ENCODE measurements at places on chromosomes 5 and 9.

- peak; percentile 77 for DNase-seq
Measured at GRCh38 chr5:123753937-123754891, 242.2 kb downstream of the CSNK1G3 start.

- no peak for DNase-seq
Measured at GRCh38 chr5:177249761-177250537, 53.6 kb downstream of the RAB24 start.

GRCh38 chr5:33489481-33490067 lies 48.8 kb downstream of the TARS1 start:
- no peak for DNase-seq

GRCh38 chr5:110094548-110094947 lies 404.8 kb downstream of the MAN2A1 start:
- no peak for DNase-seq

- no peak for DNase-seq
Measured at GRCh38 chr5:18534119-18534518, 899.9 kb downstream of the TAF11L14 start.

DNA sequence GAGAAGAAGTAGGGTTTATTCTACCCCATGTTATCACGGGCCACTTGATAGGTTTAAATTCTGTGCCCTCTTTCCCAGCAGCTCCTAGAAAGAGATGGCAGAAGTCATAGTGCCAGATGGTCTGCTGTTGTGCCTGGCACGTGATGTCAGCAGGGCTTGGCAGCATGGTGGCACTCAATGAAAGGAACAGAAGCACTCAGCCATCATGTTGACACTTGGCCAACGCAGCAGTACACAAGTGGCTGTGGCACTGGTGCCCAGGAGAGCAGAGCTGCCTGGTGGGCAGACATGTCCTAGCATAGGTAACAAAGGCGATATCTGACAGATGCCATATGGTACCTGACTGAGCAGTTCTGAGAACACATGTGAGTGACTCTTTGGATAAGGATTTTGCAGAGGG lies 796.4 kb upstream of the ACO1 start:
- no peak for DNase-seq

- DNase-seq: no peak
Measured at GRCh38 chr5:176822793-176823481, 12.6 kb downstream of the UNC5A start.

DNA sequence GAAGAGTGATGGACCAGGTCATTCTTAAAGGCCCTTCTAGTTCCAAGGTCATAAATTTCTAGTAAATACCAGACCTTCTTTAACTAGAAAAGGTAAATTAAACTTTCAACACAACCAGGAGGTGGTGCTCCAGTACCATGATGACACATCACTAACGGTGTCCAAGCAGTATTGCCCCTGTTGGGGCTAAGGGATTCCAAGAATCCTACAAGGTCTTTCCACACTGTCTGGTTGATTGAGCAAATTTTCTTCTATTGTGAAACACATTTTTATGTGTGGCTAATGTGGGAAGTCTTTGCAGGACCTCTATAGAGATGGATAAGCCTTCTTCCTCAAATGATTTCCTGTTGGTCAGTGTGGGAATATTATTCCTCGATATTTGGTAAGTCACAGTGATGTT lies 459.6 kb upstream of the PAPPA start:
- DNase-seq: peak; percentile 98

- DNase-seq: peak; percentile 63
Measured at GRCh38 chr5:118551031-118551430, 437.3 kb downstream of the DTWD2 start.

DNA sequence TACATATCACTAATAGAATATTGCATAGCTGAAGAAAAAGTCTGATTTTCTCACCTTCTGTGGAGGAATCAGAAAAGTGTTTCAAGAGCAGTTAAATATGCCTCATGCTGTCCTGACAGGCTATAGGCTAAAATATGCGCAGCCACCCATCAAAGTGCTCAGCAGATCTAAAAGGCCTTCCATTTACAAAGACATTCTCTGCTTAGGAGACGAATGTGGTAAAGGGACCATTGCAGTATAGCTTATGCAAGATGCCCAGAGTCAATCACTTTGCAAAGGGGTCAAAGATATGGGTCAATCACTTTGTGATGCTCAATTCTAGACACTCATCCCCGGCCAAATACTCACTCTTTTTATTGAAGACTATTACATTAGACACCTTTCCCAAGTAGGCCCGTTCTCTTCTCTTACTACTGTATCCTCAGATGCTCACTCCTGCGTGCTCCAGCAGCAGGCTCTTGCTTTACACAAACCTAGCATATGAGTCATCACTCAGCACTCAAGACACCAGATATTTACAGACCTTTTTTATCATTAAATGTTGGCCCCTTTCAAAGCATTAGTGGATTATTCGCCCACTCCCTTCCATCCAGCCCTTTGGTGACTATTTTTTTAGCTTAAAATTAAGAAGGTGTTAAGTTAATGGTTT lies 568.2 kb upstream of the CDH18 start:
- DNase-seq: no peak

DNA sequence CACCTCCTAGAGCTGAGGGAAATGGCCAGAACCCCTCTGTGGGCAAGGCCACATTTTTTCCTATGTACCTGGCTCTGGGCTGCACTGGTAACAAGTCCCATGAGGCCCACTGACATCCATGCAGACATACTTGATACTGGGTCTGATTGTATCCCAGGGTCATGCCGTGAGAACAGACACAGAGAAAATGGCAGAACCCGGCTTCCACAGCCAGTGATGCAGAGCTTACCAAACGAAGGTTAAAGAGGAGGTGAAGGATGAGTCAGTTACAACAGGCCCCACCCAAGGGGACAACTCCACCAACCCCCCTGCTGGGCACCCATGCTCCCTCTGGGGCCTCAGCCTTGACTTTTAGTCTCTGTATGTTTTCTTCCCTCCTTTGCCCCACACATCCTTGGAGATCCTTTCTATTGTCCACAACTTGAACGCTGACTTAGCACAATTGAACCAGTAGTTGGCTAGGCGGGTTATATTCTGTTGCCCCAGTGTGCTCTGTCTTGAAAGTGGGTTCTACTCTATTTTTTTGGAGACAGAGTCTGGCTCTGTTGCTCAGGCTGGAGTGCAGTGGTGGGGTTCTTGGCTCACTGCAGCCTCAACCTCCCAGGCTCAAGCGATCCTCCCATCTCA lies 93.5 kb downstream of the DAP start:
- no peak for DNase-seq

GRCh38 chr9:129140397-129141065 lies 29.3 kb downstream of the PTPA start:
- DNase-seq: peak; percentile 54

DNA sequence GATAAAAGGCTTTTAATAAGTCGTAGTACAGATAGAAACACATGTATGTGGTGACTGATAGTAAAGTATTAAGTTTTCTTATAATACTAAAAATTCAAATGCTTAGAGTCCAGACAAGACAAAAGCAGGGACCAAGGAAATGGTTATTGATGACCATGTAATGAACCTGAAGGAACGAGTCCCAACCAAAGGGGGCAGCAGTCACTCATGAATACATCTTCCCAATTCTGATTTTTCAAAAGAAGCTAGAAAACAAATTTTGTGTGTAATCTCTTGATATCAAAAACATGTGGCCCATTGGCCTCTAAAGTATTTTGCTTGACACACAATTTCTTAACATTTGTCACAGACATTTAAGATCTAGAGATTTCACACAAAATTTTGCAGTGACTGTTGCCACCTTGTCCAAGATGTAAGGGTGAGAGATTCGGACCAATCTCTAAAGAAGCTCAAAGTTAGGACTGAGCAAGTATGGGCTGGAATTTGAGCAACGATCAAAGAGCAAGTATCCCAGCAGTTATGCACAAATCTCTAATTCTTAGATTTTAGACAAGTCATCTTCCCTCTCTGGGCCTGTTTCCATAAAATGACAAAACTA lies 66.8 kb downstream of the ARL15 start:
- peak; percentile 51 for DNase-seq

- DNase-seq: no peak
Measured at GRCh38 chr5:42876375-42876844, 64.7 kb upstream of the SELENOP start.

DNA sequence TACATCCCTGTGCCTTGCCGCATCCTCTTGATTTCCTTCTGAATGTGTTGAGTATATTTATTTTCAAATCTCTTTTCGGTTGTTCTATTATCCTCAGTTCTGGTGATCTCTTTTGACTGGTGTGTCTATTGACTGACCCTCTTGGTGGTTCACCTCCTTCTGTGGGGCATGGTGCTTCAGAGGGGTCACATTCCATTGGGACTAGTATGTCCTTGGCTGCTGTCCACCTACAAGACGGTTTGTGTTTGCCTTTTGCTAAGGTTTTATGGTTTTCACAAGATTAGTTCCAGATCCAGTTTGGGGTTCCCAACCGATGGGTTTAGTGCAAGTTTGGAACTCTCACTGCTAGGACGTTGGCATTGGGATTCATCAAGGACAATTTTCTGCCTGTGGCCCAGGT lies 66.6 kb downstream of the PHF2 start:
- DNase-seq: peak; percentile 82

DNA sequence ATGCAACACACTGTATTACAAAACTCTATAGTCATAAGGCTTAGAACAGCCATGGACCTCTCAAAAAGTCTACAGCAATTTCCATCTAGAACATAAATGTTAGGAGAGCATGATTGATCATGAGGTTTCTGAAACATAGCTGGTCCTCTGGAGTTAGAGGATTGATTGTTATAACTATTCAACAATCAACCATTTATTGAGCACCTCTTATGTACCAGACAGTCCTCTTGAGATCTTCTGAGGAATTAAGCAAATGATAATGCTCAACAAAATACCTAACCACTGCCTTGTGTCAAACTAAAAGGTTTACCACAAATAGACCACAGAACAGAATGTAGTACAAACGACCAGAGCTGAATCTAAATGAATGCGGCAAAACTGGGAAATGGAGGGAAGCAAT lies 3.4 kb upstream of the AGTPBP1 start:
- no peak for DNase-seq

- no peak for DNase-seq
Measured at GRCh38 chr5:144033486-144033885, 137.0 kb downstream of the YIPF5 start.

- DNase-seq: no peak
Measured at GRCh38 chr5:164663198-164663989, 1158.0 kb downstream of the MAT2B start.

DNA sequence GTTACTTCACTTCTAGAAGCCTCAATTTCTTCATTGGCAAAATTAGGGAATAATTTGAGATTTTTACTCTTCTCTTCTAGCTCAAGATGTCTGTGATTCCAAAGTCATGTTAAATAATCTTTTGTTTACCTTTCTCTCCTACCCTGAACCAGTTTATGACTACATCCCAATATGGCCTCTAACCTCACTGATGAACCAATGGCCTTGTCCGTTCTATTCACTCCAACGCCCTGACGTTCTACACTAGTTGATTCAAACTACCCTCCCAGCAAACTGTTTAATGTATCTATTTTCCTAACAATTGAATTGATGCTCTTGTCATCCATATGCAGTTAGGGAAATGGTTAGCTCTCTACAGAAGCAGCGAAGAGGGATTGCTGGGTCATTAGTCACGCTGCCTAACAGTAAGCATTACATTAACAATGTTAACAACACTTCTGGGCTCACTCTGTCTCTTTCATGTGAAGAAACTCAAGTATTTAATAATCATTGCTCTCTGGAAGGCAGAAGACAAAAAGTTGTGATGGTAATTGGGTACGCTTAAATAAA lies 38.0 kb downstream of the RAPGEF1 start:
- DNase-seq: no peak

DNA sequence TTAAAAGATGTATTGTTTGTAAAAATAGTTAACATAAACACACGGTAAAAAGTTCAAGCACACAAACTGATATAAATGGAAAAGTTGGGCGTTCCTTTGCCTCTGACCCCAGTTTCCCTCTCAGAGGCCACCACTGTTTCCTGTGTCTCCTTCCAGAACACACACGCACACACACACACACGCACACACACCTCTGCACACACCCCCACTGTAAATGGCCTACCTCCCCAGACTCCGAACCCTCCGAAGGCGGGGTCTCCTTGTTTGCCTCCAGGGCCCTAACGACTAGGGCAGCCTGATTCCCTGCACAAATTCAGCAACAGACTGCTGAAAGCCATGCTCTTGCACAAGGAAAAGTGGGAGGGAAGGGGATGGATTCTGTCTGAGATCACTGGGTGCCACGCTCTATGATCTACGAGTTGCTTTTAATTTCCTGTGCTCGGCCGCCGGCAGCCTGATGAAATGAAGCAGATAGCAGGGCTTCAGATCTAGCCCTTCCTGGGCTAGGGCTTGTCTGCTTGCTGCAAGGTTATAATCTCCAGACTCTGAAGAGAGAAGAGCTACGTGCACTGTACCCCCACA lies 184.0 kb upstream of the IL12B start:
- DNase-seq: no peak

- no peak for DNase-seq
Measured at GRCh38 chr5:92064993-92065392, 681.9 kb upstream of the ARRDC3 start.

GRCh38 chr9:127370147-127370579 lies 26.8 kb upstream of the SLC2A8 start:
- DNase-seq: no peak

DNA sequence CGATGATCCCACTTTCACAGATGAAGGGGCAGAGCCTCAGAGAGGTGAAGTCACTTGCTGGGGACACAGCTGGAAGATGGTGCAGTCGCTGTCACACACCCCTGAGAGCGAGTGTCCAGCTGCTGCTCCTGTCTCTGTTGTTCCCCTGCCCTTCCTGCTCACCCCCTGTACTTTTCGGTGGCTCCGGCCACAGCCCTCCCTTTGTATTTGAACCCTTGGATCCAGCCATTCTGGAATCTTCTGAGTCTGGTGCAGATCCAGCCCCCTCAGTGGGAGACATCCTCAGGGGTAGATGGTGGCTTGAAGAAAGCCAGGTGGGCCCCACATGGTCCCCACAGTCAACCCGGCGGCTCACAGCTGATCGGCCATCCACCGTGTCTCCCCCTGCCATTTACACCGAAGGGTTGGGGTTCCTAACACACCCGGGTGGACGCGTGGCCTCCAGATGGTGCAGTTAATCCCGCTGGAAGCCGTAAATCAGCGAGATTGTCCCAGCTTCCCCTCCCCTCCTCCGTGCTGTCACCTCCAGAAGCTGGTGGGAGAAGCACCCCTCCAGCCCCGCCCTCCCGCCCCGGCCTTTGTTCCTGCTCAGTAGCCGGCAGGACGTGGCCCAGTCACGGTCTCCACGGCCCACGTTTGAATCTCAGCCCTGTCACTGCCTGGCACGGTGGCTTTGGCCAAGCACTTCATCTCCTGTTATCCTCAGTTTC lies 204.8 kb downstream of the C9orf50 start:
- DNase-seq: peak; percentile 29

Data from AG10803 (cell line).